GM12878 (cell line): ENCODE measurements at places on chromosomes 2 and 18.

DNA sequence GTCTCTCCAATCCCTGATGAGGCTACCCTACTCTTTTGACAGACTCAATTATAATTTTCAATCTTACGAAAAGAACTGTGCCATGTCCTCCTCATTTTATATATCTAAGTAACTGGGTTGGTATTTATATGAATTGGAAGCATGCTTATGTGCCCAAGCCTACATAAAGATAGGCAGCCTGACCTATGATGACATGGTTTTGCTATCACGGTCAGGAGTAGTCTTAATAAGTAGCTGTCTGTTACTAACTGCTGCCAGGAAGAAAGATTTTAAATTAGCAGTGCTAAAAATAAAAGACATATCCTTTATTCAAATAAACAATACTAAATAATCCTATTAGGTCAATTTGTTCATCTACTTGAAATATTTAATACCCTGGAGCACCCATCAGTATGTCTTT is 102.0 kb upstream of the DTNA start:
- DNase-seq, result no peak
- no peaks in the 10 kb centered on the region for H3K4me1 ChIP-seq
- no peak overlapping the region for H3K4me3 ChIP-seq
- H3K27ac ChIP-seq, result no peak overlapping the region
- H3K27me3 ChIP-seq, result no peaks in the 10 kb centered on the region

- H3K4me3 ChIP-seq, result peak overlapping the region; percentile 37; the same call in 1 of the 2 replicates
- H3K27me3 ChIP-seq, result no peaks in the 10 kb centered on the region
- no peaks in the 10 kb centered on the region for H3K36me3 ChIP-seq
- H3K4me1 ChIP-seq, result peaks cover 84% of the 10 kb centered on the region
- peak overlapping the region; percentile 97 for H3K27ac ChIP-seq
Observed at GRCh38 chr2:197212344-197213262, 98.0 kb downstream of the ANKRD44 start.

DNA sequence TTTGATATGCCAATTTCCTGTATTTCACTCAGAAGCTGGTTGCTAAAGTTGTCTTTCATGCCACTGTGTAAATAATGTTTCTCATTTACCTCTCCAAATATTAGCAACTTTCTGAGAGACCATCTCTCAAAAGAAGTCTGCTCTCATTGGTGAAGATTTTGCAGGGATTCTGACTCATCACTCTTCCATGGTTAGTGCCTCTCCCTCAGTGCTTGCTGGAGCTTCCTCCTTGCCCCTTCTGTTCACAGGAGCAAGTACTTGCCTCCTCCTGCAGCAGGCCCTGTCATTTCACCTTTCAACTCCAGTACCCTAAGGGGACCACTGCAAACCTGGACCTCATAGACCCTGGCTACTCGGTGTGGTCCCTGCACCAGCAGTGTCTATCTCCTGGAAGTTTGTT is 168.8 kb downstream of the ZNF385B start:
- no peak overlapping the region for H3K27ac ChIP-seq
- no peak overlapping the region for H3K4me3 ChIP-seq
- DNase-seq, result no peak
- no peaks in the 10 kb centered on the region for H3K36me3 ChIP-seq
- no peaks in the 10 kb centered on the region for H3K27me3 ChIP-seq
- no peaks in the 10 kb centered on the region for H3K4me1 ChIP-seq

DNA sequence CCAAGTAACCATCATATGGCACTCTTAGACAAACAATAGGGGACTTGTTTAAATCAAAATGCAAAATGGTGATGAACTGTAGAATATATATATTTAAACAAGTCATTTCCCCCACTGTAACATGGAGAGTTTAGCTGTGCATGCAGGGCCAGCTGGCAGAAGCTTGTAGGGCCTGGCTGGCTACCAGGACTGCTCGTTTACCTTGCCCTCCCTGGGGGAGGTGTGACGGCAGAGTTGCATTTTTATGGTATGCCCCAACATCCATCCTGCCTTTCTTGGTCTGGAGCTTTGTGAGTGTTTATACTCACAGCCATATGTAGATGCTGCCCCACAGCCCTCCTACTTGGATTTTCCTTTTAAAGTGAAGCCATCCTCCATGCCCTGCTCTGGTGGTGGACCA is 101.7 kb upstream of the ZFP36L2 start:
- no peak for DNase-seq
- no peaks in the 10 kb centered on the region for H3K27me3 ChIP-seq
- no peak overlapping the region for H3K4me3 ChIP-seq
- no peaks in the 10 kb centered on the region for H3K4me1 ChIP-seq
- H3K27ac ChIP-seq, result no peak overlapping the region

DNA sequence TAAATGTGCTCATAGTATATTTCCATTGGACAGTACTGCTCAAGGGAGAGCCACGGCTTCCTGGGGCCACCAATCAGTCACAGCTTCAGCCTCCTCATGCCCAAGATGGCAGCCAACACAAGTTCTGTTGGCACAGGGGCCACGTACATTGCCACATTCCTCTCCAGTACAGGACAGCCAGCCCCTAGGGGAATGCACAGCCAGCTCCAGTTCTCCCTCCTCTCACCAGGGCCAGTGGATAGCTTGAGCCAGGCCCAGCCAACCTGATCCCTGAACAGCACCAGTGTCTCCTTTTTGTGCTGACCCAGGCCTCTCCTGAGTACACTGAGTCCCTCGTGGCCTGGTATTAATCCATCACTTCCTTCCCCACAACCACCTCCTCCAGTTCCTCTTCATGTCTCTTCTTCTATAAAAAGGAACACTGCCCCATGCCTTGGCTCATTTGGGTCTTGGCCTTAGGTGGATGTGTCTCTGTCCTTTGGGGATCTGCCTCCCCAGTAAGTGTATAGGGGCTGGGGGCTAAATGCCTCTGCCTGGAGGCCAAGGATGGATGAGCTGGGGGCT is 168.7 kb downstream of the TNS1 start:
- H3K4me1 ChIP-seq, result no peaks in the 10 kb centered on the region
- H3K27me3 ChIP-seq, result peaks cover 5% of the 10 kb centered on the region
- H3K4me3 ChIP-seq, result no peak overlapping the region
- H3K36me3 ChIP-seq, result no peaks in the 10 kb centered on the region
- no peak overlapping the region for H3K27ac ChIP-seq
- no peak for DNase-seq

DNA sequence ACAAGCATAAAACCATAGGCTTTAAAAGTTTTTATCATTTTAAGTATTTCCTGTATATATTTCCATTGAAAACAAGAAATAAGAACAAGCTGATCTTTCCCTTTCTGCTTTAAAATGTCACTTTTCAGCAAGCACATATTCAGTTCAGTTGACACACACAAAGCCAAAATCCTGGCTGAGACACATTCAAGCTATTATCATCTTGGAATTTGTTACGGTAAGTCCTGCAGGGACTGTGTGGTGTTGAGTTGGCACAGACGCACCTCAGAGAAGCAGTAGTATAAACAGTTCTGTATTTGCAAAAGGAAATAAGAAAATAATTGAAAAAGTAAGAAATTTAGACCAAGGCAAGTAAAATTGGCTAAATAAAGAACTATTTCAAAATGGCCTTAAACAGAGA is 10.4 kb upstream of the DAW1 start:
- H3K4me1 ChIP-seq, result no peaks in the 10 kb centered on the region
- no peaks in the 10 kb centered on the region for H3K36me3 ChIP-seq
